ENCODE measurements at places on chromosomes 4 and X.
A peak's percentile ranks its signal among the peaks of the same experiment; 100 is the strongest.

DNA sequence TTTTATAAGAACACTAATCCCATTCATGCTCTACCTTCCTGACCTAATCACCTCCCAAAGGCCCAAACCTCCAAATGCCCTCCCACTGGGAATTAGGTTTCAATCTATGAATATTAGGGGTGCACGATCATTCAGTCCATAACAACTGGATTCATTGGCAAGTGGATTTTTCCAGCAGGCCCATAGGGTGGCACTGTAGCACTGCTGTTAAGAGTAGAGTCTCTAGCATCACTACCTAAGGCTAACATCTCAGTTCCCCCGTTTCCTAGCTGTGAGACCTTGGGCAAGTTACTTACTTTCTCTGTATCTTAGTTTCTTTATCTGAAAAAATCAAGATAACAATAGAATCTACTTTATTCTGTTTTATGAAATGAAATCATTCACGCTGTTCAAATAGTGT, 315.8 kb downstream of the STIM2 start:
- peak; percentile 62 for DNase-seq

DNA sequence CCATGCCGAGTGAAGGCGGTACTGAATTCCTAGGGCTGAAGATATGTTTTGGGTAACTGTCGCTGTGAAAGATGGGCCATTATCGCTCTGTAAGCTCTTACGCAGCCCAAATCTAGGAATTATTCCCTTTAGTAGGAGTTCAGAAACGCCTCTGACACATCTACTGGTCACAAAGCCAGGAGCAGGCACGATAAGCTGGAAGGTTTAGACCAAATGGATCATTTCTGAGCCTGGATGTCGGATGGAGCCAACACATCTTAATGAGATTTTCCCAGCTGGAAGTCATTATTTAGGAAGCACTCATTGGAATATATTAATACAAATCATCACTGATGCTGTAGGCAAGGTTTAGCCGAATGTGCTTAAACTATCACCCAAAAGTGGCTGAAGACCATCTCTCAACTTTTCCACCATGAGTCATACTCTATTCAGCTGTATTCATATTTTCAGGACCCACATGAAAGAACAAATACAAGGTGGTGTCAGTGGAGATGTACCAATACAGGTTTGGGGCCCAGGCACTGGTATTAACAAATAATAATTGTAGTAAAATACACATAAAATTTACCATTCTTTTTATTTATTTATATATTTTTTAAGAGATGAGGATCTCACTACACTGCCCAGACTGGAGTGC, 34.2 kb upstream of the ATRX start:
- DNase-seq = no peak

DNA sequence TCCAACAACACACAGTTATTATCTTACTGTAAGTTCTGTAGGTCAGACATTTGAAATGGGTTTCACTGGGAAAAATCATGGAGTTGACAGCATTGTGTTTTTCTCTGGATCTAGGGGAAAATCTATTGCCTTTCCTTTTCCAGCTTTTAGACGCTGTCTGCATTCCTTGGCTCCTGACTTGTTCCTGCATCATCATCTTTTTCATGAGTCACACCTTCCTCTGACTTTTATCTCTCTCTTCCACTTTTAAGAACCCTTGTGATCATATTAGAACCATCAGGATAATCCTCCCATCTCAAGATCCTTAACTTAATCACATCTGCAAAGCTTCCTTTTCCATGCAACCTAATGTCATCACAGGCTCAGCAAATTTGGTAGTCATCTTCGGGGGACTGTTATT, 1454.8 kb downstream of the RPA4 start:
- DNase-seq = no peak

DNA sequence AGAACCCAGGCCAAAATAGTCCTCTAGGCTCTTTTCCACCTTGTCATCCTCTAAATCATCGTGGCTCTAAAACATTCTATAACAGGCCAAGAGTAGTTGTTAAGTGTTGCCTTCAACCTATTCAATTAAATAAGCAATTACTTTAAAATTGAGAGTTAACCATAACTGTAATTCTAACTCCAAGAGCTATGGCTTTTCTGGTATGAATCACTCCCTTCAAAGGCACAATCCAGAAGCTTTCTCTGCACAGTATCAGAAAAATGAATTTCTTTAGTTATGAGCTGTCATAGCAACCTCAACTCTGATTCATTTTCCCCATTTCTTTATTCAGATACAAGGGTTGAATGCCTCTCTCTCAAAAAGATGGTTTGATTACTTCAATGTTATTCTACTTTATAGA, 21.7 kb downstream of the INPP4B start:
- DNase-seq = no peak

- no peak for DNase-seq
Observed at GRCh38 chr4:180726611-180727010, 1516.6 kb upstream of the TENM3 start.

DNA sequence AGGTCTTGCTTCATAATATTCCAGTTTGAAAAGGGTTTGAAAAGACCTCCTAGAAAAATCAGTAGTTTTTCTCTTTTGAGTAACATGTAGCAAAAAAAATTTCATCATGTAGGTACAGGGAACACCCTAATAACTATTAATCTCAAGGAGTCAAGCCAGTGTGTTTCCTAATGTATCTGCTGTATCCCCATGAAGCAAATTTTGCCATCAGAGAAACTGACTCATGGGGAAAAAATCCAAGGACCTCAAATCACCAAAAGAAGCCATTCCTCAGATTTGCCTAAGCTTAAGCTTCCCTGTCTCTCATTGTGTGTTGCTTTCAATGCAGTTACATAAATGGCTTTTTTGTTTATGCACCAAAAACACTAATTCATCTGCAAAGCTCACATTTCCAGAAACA, 29.7 kb downstream of the F9 start:
- no peak for DNase-seq

DNA sequence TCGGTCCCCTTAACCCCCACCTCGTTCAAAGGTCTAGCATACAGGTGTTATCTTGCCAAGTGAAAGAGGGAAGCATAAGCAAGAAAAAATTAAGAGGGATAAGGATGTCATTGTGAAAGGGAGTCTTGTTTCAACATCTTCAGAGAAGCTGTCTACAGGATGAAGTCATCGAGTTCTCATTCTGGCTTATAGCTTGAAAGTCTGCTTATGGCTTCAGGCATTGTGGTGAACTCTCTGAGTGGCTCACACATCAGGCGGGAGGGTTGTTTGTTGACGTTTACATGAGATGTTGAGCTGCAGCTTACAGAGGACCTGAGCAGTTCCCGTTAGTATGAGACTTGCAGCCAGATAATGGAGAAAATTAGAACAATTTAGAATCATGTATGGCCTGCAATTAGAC, 16.6 kb downstream of the MAGEA9B start:
- no peak for DNase-seq

DNA sequence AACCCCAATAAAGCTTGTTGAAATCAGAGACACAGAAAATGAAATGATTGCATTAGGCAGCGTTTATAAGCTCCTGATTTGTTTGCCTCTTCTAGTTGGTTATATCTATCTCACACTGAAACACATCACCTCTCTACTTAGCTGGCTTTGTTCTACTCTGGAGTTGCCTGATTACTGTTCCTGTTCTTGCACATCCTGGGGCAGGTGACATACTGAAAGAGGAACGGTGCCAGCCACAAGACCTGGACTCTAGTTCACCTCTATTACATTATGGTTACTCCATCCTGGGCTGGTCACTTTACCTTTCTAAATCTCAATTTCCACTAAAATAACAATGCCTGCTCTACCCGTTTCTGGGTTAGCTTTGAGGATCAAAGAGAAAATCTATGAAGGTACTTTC, 47.9 kb downstream of the TRIM2 start:
- DNase-seq = no peak

DNA sequence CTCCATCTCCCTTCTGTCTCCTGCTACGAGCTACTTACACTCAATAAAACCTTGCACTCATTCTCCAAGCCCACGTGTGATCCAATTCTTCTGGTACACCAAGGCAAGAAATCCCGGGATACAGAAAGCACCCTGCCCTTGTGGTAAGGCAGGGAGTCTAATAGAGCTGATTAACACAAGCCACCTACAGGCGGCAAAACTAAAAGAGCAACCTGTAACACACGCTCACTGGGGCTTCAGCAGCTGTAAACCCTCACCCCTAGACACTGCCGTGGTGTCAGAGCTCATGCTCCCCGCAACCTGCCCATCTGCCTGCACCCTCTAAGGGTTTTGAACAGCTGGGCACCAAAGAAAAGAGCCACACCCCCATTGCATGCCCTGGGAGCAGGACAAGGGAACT, 755.4 kb upstream of the HTR2C start:
- DNase-seq = no peak

DNA sequence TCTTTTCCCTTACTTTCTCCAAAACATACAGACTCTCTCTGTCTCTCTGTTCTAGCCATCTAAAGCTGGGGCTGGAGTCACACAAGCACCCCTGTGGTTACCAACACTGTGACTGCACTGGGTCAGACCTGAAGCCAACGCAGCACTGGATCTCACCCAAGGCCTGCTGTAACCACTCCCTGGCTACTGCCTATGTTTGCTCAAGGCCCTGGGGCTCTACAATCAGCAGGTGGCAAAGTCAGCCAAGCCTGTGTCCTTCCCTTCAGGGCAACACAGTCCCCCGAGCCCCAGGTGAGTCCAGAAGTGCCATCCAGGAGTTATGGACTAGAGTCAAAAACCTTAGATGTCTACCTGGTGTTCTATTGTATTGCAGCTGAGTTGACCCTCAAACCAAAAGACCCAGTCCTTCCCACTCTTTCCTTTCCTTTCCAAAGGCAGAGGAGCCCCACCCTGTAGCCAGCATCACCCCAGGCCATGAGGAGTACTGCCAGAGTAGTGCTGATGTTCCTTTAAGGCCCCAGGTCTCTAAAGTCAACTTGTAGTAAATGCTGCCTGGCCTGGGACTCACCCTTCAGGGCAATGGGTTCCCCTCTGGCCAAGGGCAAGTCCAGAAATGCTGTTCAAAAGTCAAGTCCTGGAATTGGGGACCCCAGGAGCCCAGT, 58.8 kb upstream of the RAP2C start:
- DNase-seq = no peak

- no peak for DNase-seq
Observed at GRCh38 chrX:131734621-131735020, 190.7 kb downstream of the OR13H1 start.

DNA sequence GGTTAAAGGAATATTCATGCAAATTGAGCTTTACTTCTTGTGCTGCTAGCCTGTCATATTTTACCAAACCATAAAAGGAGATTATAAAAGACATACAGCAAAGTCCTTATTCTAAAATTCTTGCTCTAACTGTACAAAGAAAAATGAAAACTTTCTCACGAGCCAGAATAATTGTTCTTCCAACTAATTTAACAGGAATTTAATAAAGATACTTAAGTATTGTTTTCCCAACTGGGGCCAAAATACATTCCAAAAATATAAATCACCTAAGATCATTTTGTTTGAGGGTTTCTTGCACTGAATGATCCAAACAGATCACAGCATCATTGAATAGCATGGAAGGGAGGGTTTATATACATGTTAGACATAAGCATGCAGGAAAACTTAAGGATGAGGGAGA, 127.1 kb upstream of the PCDH18 start:
- no peak for DNase-seq

- peak; percentile 70 for DNase-seq
Observed at GRCh38 chrX:110985470-110985869, 110.5 kb upstream of the PAK3 start.

- DNase-seq = no peak
Observed at GRCh38 chr4:81550388-81550859, 78.7 kb upstream of the RASGEF1B start.

DNA sequence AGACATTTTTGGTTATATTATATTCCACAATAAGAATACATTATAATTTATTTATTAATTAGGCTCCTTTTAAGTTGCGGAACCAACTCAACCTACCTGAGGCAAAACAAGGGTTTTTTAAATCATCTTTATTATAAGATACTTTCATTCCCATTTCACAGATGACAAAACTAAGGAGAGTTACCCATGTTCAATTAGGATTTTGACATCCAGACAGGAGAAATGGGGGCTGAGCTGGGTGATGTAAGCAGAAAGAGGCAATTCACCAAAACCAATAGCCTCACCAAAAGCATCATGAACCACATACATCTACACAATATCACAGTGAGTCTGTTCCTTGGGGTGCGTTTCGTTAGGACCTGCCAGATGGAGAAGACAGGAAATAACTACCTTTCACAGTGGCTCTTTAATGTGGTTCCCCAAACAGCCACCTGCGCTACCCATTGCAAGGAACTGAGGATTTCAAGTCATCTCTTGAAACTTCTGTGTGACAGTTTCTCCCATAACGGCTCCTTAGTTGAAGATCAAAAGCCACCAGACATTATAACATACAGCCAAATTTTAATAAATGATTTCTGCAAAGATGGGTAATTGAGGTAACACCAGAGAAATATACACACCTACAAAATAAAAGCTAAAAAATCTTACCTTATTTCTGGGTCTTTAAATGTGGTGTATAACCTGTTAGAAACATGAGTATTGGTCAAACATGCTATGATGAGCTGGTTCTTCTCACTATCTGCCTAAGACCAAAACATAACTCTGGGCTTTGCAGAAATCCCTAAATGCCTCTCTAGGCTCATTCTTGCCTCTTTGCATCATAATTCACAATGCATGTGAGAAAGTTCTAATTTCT, 190.6 kb upstream of the LEF1 start:
- no peak for DNase-seq

DNA sequence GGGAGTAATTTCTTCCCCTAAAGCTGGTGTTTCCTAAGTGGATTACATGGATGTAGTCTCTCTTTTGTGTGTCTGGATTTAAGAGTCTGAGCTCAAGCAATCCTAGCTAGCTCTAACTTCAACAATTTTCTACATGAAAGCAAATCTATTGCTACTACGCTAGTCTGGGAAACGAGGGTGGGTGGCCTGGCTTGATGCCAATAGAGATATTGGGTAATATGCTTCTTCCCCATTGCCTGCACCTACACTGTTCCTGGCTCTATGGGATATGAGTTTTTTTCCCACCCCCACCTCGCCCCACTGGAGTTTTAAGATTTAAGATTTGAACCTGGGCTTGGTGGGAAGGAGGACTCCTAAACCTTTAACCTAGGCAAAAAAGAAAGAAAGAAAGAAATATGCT, 158.8 kb downstream of the RBM46 start:
- no peak for DNase-seq

- no peak for DNase-seq
Observed at GRCh38 chr4:158859661-158860060, 90.8 kb downstream of the FNIP2 start.

- peak; percentile 54 for DNase-seq
Observed at GRCh38 chr4:183443655-183444213, 702 bp upstream of the CDKN2AIP start.

DNA sequence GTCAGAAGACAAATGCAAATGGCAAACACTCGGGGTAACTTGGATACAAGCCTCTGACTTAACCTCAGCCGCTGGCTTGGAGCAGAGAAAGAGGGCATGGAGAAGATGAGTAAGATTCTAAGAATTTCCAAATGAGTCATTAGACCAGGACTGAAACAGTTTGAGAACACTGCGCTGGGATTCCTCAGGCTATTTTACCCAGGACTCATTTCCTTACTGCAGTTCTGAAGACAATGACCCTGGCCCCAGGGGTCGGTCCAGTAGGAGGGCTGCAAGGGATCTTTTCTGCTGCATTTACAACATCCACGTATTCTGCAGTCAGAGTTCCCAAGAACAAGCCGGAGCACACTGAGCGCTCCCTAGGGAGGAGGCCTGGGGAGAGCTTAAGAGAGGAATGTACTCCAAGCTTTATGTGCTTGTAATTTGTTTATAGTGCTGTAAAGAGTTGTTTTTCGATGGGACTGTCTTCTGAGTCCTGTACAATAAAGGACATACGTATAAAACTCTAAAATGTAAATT, 27.3 kb upstream of the SORBS2 start:
- DNase-seq = no peak

- no peak for DNase-seq
Observed at GRCh38 chr4:37968747-37969146, 8.5 kb downstream of the PTTG2 start.
